ENCODE measurements at places on chromosomes 13 and 19.

GRCh38 chr19:18468517-18468916, 30.6 kb upstream of the ISYNA1 start:
- no peak for DNase-seq

DNA sequence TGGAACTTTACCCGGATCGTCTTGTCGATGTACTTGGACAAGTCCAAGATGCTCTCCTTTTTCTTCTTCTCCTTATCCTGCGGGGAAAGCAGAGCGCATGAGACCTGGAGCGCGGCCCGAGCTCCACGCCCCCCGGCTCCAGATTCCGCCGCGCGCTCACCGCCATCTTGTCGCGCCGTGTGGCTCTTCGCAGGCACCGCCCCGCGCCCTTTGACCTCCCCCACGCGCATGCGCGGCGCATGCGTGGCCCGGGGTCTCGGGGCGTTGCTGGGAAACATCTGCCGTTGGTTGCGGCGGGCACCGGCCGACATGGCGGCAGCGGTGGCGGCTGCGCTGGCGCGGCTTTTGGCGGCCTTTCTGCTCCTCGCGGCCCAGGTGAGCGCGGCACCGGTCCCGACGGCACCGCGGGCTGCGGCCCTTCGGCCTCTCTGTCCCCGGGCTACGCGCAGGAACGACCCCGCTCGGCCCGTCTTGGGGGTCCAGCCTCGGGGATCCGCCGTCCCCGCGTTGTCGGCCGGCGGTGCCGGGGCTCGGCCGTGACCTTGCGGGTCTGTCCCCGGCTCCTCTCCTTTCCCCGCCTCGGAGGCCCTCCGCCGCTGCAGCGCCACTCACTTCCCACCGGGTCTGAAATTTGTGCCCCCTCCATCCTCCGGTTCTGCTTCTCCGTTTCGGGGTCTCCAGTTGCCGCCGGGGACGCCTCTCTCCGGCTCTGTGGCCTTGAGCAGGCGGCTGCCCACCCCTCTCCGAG, at the start of the genes LSM7 and SPPL2B:
Gene LSM7, minus strand, starts transcription at position 186 of the 748 bp plus-strand sequence. Its CDS starts 20 bp downstream, at position 166.
Gene SPPL2B, plus strand, starts transcription at position 284 of the 748 bp plus-strand sequence. Its CDS starts 26 bp downstream, at position 310.
- DNase-seq, result peak; percentile 99

DNA sequence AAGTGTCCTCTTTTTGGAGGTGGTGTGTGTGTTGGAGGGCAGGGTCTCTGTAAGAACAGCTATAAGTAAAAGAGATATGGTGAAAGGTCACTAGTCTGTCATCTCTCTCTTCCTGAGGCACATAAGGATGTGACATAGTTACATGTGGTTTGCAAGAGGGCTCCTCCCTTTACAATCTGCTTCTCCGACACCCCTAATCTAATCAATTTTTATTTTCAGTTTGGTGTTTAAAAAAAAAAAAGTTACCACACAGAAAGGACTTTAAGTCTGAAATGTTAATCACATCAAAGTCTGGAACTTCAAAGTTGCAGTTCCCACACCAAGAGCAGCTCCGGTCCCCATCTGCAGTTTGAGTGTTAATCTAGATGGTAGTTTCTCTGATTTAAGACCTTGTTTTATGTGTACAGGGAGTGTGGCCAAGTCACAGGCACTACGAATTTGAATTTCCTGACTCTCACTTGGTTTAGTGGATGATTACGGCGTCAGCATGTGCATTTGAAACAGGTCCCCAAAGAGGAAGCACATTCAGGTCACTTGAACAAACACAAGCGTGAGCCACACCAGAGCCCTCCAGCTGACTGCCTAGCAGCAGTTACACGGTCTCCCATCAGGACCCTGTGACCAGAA, 53.1 kb downstream of the FOXO1 start:
- DNase-seq, result peak; percentile 27

DNA sequence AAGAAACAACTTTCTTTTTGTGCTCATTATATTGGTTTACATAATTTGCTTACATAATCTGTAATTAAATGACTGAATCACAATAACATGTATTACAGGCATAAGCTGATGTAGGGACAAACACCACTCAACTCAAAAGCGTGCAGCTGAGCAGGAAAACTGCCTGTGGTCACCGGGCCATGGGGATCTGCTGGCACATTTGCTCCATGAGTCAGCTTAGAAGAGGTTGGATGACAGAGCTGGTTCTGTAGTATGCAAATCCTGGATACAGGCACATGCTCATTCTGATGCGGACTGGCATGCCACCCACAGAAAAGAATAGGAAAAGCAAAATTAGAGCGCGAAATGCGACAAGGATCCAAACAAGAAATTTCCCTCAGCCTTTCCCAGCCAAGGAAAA, 128.6 kb downstream of the USP12 start:
- no peak for DNase-seq

DNA sequence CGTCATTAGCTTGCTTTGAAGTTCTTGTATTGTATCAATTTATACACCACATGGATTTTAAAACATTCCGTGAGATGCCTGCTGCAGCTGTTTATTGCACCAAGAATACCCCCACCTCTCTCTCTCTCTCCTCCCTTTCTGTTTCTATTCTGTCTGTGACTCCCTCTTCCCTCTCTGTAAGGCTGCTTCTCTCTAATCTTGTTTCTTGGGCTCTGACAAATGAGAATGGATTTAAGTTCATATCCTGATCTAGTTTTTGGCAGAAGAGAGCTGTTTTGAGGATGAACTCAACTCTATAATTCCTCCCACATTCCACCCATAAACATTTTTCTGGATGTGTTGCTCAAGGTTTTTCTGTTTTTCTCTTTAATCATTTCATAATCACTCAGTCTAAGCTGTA, 144.3 kb upstream of the FRY start:
- DNase-seq, result no peak

DNA sequence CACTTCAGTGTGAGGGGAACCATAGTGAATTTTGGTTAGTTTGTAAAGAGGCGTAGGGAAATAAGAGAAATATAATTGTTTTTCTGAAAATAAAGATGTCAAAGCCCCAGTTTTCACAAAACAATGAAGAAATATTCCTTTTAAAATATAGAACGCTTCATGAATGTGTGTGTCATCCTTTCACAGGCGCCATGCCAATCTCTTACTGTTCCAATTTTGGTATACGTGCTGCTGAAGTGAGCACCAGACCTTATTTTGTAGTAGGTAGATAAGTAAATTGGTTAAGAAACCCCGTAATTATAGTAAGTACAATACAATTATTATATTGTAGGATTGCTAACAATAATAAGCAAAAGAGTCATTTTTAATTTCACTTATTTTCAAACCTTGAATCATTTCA, 43.3 kb downstream of the NAA16 start:
- DNase-seq, result no peak

- DNase-seq, result no peak
Observed at GRCh38 chr19:18610245-18610555, 2.5 kb upstream of the TMEM59L start.

DNA sequence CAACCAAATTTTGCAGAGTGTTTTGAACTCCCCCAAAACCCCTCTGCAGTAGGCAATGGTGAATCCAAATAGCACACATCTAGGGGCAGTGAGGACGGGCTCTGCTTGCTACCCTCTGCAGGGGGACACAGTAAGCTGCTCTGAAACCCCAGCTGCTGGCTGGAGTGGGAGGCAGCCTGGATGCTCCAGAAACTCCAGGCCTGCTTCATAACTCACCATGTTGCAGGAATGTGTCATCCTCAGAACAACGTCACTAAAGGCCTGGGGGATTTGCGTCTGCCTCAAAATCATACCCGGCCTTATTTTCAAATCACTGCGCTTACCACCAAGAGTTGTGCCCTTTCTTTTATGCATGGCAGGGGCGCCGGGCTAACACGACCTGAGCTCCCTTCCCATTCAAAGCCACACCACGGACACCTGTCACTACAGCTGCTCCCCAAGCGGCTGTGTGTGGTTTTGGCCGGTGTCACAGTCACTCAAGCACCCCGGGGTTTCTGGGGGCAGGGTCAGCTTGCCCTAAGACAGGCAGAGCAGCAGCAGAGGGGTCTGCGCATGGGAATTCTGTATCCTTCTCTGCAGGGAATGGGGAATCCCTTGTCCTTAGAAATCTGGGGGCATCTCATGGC, 93.9 kb downstream of the TSHZ3 start:
- no peak for DNase-seq

GRCh38 chr13:60152904-60153303, 10.8 kb downstream of the DIAPH3 start:
- no peak for DNase-seq

- peak; percentile 58 for DNase-seq
Observed at GRCh38 chr19:35045667-35046300, 4.3 kb downstream of the HPN start.

DNA sequence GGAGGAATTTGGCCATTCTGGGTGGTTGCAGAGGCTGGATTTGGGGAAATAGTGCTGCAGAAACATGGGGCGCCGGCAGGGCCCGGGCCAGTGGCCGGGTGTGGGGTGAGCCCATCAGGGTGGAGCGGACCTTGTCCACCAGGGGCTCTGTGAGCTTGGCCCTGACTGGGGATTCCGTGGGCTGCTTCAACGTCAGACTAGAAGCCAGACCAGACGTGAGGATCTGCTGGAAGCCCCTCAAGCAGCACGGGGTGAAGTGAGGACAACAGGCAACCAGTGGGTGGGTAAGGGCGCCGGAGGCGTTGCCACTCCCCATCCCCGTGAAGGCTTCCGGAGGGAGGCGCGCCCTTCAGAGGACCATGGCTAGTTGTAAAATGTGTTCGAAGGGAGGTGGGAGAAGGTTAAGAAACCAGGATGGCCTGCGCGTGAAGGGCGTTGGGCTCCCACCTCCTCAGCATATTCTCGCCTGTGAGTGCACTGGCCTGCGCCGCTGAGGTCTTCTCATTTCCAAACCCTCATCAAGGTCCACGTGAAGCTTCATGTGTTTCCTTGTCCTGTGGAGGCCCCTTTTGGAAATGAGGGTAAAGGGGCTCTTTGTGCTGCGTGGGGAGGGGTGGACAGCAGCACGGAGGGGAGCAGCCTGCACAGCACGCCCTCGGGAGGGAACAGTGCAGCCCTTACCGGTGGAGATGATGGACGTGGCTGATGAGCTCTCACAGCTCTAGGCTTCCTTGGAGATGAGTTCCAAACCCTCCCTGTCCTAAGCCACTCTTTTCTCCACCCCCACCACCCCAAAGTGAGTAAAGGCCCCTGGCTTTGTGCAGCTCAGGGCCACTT, 8.3 kb downstream of the TEX29 start:
- DNase-seq, result no peak

GRCh38 chr19:44879309-44880065, 11.6 kb upstream of the TOMM40 start:
- DNase-seq, result no peak

GRCh38 chr19:55643003-55643886, at the start of gene ZNF581:
Gene ZNF581, plus strand, starts transcription at chr19:55643649. Its CDS starts 923 bp downstream, at chr19:55644572.
- peak; percentile 84 for DNase-seq

- DNase-seq, result no peak
Observed at GRCh38 chr19:17489392-17490030, 19.2 kb downstream of the SLC27A1 start.

DNA sequence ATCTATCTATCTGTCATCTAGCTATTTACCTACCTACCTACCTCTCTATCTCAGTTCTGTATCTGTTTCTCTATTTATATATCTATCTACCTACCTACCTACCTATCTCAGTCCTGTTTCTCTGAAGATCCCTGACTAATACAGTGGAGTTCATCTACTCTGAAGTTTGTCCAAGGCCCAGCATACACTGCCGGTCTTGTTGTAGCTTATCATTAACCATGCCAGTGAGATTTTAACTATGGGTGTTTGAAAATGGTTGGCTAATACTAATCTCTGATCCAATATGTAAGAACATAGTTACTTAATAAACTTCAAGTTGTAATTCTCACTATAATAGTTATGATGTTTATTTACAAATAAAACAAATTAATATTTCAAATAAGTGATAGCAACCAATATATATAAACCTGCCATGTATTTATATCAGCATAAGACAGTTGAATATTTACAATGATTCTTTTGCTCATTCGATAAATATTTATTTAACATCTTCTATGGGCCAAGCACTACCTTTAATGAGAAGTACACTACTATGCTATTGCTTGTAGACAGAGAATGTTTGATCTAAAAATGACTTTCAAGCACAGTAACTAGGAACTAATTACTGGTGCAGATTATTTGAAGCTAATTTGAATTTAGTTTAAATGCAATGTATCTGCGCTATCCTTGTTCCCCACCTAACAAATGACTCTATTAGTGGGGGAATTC, 242.1 kb downstream of the KLF5 start:
- DNase-seq, result no peak

DNA sequence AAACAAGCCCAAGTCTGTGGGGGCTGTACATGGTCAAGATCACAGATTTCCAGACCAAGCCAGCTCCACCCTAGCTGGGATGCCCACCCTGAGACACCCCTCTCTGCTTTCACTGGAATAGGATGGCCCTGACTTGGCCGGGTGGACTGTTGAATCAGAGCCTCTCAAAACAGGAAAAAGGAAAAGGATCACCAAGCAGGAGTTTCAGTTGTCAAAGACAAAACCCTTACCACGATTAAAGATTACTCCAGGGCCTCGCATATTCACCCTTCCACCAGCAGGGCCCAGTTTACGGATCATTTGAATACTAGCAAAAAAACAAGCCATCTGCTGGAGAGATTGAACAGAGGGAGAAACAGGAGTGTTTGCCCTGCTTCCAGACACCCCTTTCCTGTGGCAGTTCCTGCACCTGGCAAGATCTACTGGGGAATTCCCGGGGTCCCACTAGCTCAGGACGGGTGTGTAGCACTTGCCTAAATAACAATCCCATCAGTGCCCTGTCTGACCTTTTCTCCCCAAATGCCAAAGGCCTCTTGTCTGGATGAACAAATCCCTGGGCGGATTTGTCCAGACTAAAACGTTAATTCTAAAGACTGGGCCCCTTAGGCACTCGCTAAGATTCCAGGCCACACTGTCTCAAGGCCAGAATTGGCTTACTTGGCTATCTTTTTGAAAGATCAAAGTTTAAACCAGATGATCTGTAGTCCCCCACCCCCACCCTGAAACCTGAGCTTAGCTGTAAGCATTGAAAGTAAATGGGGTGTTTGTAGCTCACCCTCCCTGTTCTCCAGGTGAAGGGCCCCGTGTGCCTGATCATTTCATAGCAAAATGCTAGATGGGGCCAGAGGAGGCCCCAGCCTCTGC, 38.4 kb downstream of the ACTN4 start:
- no peak for DNase-seq

GRCh38 chr19:7817801-7818200, 12.2 kb upstream of the EVI5L start:
- DNase-seq, result no peak

DNA sequence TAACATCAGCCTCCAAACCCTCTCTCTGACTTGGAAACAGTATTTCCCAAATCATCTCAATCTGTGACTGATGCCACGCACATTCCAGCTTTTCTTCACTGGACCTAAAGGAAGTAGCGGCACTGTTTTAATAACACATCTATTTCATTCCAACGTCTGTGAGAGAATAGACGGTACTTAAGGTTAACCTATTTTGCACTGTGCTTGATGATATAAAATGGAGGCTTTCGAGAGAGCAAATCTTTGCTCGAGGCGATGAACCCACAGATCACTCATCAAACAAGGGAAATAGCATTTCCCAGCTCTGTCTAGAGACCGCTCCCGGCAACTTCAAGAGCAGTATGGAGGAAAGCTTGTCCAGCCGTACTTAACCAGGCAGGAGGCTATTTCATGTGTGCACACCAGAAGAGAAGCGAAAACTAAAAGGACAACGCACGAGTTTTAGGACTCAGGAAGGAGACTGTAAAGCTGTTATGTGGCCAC, 2.9 kb downstream of the UBL3 start:
- no peak for DNase-seq

GRCh38 chr13:49869519-49869918, 66.6 kb downstream of the SPRYD7 start:
- no peak for DNase-seq

GRCh38 chr19:2740314-2740656, 468 bp upstream of the SLC39A3 start:
- no peak for DNase-seq

- no peak for DNase-seq
Observed at GRCh38 chr13:66835040-66835628, 395.0 kb downstream of the PCDH9 start.
